Activated CD8-positive, alpha-beta memory T cell treated with anti-CD3 and anti-CD28 coated beads for 1 hour (primary cell): ENCODE measurements at places on chromosomes 11 and 22.
A peak's percentile ranks its signal among the peaks of the same experiment; 100 is the strongest.

DNA sequence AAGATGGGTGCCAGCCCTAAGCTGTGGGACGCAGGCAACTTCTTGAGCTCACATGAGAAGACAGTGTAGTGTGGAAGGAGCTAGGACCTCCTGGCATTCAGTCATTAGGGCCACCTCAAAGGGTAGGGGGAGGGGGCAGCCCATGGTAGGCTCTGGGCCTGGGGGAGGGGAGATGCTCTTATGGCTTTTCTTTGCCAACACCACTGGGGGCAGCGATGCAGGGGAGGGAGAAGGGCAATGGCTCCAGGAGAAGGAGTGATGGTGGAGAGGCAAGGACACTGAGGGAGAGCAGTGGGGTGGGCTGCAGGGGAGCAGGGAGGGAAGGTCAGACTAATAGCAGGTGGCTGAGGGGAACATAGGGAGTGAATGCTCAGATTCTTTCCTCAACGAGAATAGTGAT, 63.3 kb upstream of the SUSD2 start:
- no peak for DNase-seq

DNA sequence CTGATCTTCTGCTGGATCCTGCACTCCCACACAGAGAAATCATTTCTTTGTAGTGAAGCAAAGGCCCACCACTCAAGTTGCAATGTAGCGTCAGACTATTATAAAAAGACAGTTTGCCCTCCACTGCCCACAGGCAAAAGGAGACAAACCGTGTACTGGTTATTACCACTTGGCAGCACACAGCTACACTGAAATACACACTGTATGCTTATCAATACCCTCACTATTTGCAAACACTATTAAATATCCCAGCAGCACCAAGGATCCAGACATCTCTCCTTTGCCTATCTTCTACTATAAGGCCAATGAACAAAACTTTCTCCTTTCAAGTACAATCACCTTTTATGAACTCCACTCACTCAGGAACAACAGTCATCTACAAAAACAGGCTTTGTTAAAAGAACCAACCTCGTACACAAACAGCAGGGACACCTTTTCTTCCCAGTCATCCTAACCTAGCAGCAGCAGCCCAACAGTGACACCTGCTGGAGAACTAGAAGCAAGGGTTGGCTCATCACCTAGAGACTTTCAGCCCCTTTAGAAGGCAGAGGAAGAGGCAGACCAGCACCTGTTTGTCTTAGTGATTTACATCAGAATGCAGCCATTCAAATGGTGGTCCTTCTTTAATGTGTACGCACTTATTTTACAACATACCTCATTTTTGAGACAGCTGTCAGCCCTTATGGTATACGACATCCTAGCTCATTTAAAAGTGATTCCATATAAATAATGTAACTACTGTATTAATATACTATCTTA, 56.1 kb downstream of the AMBRA1 start:
- DNase-seq = peak; percentile 10

- DNase-seq = no peak
Measured at GRCh38 chr22:48359613-48359965, 1468.1 kb downstream of the BRD1 start.

- no peak for DNase-seq
Measured at GRCh38 chr11:65115361-65116082, 2.0 kb downstream of the ZNHIT2 start.

DNA sequence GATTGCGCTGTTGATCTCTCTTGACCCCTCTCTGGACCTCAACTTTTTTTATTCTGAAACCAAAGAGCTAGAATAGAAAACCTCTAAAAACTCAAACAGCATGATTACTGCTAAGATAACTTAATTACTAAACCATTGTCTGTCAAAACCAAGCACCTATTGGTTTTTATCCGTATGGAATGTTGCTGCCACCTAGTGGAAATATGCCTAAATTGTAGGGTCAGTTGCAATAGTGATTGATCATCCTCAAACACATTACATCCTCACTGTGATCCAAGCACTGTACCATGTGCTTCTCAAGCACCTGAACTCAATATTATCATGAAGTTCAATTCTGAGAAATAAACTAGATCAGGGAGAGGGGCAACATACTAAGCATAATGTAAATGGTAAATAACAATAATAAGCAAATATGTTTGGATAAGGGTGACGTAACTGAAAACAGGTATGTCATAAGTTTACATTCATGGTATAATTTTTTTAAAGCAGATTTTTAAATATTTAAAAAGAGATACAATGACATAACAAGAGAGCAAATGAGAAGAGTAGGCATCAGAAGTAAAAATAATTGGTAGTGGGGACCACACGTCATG, 3.8 kb upstream of the OR5A2 start:
- no peak for DNase-seq

DNA sequence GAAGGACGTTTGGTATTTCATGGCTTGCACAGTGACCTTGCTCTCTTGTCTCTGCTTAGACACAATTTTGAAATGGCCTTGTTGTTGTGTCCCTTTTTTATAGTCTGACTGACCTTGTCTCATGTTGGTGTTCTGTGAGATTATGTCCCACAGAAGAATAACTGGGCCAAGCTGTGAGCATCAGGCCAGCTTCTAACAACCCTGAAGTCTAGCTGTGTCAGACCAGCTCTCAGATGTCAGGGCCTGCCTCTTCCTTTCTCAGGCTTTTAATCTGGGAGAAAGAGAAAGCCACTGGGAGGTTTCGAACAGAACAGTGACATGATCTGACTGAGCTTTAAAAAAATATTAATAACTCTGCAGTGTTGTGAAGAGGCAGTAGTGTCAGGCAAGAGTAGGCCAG, 2.0 kb upstream of the UEVLD start:
- no peak for DNase-seq

DNA sequence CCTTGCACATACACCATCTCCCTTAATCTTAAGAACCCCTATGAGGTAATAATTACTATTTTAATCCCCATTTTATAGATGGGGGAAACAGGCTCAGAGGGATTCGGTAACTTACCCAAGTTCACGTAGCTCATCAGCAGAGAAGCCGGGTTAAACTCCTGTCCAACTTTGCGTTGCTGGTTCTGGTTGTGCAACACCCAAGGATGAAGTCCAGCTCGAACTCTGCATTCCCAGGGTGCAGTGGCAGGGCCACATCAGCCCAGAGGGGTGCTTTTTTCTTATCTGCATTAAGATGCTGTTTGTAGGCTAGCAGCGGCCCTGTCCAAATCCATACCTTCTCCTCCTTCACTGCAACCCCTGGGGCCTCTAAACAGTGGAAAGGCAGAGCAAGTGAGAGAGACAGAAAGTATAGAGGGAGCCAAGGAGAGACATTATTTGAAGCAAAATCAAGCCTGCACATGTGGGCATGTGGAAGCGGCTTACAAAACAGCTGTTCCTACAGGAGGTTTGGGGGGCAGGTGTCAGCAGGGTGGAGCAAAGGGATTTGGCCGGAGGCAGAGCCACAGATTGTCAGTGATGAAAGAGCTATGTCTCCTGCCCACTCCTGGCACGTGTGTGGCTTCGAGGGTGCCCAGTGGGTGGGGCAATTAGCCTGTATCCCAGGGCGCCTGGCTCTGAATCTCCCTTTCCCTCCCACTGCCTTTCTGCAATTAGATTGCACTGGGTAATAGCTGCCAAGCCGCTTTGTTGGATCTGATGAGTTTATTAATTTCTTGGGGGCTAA, 129.5 kb upstream of the TBCEL start:
- DNase-seq = no peak

- DNase-seq = no peak
Measured at GRCh38 chr11:84390441-84391078, 1104.4 kb upstream of the CCDC90B start.
